ENCODE measurements at places on chromosomes 7 and 10.

DNA sequence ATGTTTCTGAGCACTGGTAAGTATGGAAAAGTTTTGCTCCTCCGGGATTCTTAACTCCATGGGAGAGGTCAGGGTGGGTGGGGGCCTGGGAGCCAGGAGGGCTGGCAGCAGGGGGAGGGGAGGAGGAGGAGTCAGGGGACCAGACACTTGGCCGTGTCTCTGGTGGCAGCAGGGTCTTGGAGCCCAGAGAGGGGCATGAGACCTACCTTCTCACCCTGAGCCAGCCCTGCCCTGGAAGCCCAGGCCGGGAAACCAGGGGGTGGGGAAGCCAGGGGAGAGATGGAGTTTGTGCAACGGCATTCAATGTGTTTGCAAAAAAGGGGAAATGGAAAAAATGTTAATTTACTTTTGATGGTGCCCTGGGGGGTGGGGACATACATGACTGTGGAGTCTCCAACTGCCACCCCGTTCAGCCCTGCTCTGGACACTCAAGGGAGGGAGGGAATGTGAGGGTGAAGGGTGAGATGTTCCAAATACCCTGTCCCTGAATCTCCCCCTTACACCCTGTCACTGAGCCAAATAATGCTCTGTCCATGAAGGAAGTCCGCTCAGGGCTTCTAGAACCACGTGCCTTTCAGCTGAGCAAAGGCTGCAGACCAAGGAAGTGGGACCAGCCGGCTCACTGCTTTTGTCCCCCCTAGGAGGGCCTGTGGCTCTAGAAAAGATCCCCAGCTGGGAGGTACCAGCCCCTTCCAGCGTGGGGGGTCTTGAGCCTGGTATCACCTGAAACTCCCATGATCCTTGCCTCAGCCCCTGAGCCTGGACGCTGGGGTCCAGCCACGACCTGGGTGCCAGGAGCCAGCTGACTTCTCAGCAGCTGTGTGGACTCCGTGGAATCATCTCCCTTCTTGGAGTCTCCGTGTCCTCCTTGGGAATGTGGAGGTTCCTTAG lies 48.3 kb downstream of the TMEM270 start:
- ATAC-seq, result no peak

DNA sequence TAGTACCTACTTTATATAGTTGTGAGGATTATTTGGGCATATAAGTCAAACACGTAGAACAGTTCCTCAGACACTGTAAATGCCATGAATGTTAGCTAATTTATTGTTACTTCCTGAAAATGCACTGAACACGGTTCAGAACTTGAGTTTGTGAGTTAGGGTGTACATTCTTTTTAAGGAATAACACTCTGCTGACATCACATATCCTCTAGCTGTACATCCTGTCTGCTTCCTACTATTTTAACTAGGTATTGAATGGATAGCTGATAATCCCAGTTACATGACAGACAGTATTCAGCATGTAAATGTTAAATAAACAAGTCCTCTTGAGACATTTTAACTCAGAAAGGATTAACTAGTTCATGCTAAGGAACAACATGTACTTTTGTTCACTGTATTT lies 16.0 kb downstream of the SAMD8 start:
- no peak for ATAC-seq

DNA sequence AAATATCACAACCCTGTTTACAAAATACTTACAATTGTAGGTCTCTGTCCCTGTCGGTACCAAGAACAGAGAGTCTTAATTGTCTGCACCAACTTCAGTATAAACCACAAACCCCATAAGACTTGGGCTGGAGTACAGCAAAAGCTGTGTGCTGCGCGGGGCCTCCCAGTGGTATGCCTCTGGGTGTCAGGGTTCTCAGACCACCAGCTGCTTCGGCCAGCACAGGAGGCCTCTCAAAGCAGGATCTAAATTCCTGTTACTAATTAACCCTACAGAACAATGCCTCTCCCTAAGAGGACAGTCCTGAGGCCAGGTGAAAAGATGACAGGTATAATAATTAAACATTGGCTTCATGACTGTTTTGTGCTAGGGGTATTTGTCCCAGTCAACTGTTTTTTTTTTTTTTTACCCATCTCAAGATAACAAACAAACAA lies 957 bp upstream of the SVIL start:
- ATAC-seq, result no peak

DNA sequence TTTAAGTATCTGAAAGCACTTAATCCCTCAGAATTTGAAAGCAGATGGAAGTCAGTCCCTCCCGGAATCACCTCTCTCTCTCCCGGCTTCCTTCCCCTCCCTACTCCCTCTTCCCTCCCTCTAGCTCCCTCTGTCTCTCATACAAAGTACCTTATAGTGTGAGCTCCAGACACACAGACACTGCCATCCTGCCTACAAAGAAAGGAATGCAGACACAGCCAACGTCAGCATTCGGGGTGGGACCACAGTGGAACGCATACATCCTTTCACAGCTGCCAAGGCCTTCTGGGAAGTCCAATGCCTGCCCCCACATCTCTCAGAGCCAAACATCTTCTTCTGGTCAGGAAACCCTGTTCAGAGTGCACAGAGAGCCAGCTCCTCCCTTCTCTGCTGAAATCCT lies 9.3 kb downstream of the NOD1 start:
- no peak for ATAC-seq

DNA sequence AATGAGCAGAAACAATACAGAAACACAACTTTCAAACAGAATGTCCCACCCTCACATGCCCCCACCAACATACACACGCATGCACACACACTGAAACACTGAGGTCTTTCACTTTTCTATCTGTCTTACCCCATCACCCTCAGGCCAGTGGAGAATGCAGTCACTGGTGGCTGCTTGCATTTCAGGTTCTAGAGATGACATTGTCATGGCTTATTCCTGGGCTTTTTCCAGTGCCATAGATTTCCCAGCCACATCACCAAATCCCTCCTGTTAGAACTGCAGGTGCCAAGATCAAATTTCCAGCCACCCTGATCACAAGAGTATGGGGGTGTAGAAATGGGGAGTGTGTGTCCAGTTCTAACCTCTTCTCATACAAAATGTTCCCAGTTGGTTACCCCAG lies 68.4 kb downstream of the CACNA2D1 start:
- no peak for ATAC-seq

DNA sequence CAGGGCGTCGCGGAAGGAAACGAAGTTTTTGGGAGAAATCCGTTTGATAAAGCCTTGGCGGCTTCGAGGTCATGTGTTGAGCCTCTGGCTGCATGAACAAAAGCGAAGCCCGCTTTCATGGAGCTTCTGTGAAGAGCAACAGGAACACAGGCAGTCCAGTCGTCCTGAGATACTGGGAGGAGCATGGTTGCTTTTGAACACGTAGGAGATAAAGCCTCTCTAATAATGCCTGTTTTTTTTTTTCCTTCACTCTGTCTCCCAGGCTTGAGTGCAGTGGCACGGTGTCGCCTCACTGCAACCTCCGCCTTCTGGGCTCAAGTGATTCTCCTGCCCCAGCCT lies 473 bp upstream of the ZNF32 start:
- ATAC-seq, result no peak

Measured in activated CD4-positive, CD25-positive, alpha-beta regulatory T cell treated with anti-CD3 and anti-CD28 coated beads, Interleukin-2, amount 50 U/mL, for 24 hours (primary cell).